ENCODE measurements at places on chromosomes 7 and 10.

- no peak for DNase-seq
Observed at GRCh38 chr7:85573346-85573745, 386.5 kb upstream of the SEMA3D start.

- DNase-seq, result no peak
Observed at GRCh38 chr10:89278034-89278535, 23.8 kb upstream of the IFIT2 start.

DNA sequence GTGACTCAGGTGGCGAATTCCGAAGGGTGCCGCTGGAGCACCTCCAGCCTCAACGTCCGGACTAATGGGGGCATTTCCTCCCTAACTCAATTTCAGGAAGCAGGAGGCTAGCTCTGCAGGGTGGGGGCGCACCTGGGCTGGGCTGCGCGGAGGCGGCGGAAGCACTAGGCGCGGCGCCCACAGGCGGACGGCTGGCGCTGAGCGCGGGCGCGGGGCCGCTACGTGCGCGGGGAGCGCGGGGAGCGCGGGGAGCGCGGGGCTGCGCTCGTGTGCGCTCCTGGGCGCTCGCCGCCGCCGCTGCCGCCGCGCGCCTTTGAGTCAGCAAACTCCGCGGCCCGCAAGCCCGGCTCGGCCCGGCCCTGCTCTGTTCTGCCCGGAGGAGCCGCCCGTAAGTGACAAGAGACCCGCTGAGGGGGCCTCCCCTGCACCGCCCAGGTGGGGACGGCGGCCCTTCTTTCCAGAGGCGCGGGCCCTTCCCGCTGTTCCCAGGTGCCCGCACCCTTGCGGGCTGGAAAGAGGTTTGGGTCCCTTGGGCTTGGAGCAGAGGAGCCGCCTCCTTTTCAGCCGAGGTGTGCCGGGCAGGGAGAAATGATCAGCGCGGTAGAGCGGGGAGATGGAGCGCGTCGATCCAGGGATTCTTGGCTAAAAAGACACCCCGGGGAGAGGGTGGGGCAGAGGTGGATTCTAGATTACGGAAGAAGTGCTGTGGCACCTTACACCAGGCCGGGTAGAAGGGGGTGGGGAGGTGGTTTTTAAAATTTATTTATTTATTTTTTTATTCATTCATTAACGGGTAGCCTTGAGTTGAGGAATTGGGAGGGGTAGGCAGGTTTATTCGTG, at the start of gene SNX10:
Gene SNX10 (plus strand): TSS at position 164 of the 840 bp plus-strand sequence. CDS start 54,581 bp downstream, outside the sequence.
- peak; percentile 81 for DNase-seq

DNA sequence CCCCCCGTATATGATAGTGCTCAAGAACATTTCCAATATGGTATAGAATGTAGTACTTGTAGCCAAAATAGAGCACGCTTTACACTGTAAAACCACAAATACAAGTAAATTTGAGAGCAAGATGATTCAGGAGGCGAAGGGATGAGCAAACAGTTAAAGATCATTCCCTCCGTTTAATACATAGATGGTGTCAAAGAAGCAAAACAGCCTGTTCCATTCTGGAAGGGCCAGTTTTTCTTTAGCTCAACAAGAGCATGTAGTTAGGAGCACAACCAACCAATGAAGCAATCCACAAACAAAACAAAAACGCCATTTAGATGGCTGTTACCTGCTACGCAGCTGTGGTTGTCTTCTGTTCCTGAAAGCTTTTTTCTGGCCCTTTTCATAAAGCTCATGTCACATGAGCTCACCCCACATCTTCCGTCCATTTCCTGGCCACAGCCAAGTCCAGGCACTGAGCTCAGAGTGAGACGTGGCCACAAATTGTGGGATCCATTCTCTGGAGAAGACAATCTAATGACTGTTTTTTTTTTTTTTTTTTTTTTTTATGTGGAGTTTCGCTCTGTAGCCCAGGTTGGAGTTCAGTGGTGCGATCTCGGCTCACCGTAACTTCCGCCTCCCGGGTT, 185.6 kb downstream of the FANK1 start:
- no peak for DNase-seq

- DNase-seq, result peak; percentile 23
Observed at GRCh38 chr7:70678621-70679251, 453.2 kb upstream of the GALNT17 start.

DNA sequence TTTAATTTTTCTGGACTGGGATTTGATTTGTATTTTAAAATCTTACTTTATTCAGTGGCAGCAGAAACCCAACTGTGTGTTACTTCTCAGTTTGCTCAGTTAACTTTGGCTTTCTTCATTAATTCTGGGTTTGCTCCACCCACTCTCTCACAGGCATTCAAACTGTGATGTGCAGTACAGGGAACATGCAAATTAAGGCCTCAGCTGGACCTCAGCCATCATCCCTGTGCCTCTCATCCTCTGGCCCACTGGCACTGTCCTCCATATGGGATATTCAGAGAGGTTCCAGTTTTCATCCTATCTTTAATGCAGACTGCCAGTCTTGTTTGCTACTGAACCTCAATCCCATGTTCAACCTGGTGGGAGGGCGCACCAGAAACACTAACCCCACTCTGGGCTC, 743.4 kb upstream of the IGFBP3 start:
- DNase-seq, result no peak

- no peak for DNase-seq
Observed at GRCh38 chr10:44186150-44186549, 198.7 kb downstream of the CXCL12 start.

GRCh38 chr10:62985807-62986600, 147.1 kb upstream of the NRBF2 start:
- DNase-seq, result no peak

GRCh38 chr7:33986451-33986850, 81.1 kb downstream of the BMPER start:
- DNase-seq, result no peak

GRCh38 chr10:95290461-95291364, at the start of gene PDLIM1:
Gene PDLIM1 (minus strand): TSS chr10:95291003. CDS start chr10:95290915, 88 bp downstream.
- DNase-seq, result peak; percentile 54

DNA sequence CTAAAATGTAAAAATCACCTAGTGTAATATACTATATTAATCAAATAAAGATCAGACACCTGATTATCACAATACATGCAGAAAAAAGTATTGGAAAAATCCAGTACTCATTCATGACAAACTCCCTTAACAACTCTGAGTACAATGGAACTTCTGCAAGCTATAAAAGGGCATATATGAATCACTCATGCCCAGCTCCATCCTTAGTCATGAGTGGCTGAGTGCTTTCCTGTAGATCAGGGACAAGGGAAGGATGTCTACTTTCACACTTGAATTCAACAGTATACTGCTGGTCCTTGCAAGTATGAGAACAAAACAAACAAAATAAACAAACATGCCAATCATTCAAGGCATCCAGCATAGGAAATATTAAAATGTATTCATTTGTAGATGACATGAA, 116.5 kb downstream of the ADARB2 start:
- DNase-seq, result no peak
